ENCODE measurements at places on chromosomes 4 and X. TPM values are rescaled to one million over a fixed set of nuclear protein-coding genes. Genes with fewer than 3 reads are reported as not detected.

Gene TEX13D
- total RNA-seq = not detected

Gene FATE1
- total RNA-seq = not detected

Gene SPON2
- 71.4 TPM for total RNA-seq

Gene USP46
- total RNA-seq = 9.9 TPM

Gene TMPRSS11B
- total RNA-seq = not detected

Gene TMEM31
- total RNA-seq = not detected

Gene CT47B1
- not detected for total RNA-seq

Gene LRP2BP
- total RNA-seq = 0.18 TPM

Gene DCAF8L2
- total RNA-seq = not detected

Gene MAGEB6B
- total RNA-seq = not detected

Gene EXOC1L
- total RNA-seq = not detected

Gene TMEM156
- 0.18 TPM for total RNA-seq

Gene ASB11
- not detected for total RNA-seq

Gene ENPP6
- not detected for total RNA-seq

Gene SLITRK2
- not detected for total RNA-seq

Gene CT45A3
- total RNA-seq = not detected

Gene DUX4
- total RNA-seq = not detected

Gene PF4V1
- 4.9 TPM for total RNA-seq

Gene ZNF157
- not detected for total RNA-seq

Gene FAM149A
- 6.0 TPM for total RNA-seq

Gene RHOH
- total RNA-seq = not detected

Gene CDS1
- total RNA-seq = 0.36 TPM

Gene PDCL2
- not detected for total RNA-seq

Gene PRR32
- not detected for total RNA-seq

Gene GRIA2
- not detected for total RNA-seq

Gene GPC3
- 2.7 TPM for total RNA-seq

Gene USP38
- 11.3 TPM for total RNA-seq

Gene HERC5
- 0.16 TPM for total RNA-seq

Gene SPANXA1
- not detected for total RNA-seq

Gene TEX13B
- total RNA-seq = not detected

Gene NLGN4X
- 0.49 TPM for total RNA-seq

Gene TTC29
- total RNA-seq = not detected

Gene IL1RAPL1
- total RNA-seq = not detected

Gene RRH
- not detected for total RNA-seq

Gene RXFP1
- 0.36 TPM for total RNA-seq

Gene TBC1D9
- 20.9 TPM for total RNA-seq

Gene CXCL8
- 343 TPM for total RNA-seq

Gene ATP8A1
- total RNA-seq = 2.3 TPM

Gene CFI
- total RNA-seq = 10.7 TPM

Gene NLRP2B
- total RNA-seq = not detected

Gene RAB39B
- total RNA-seq = not detected

Gene ENPEP
- total RNA-seq = 0.97 TPM

Gene SHROOM4
- 3.6 TPM for total RNA-seq

Gene PCGF3
- 41.5 TPM for total RNA-seq

Gene CCNB3
- not detected for total RNA-seq

Gene NPY5R
- not detected for total RNA-seq

Gene HHIP
- total RNA-seq = 27.4 TPM

Gene MMAA
- total RNA-seq = 3.7 TPM

Gene UGT2B17
- not detected for total RNA-seq

Gene CXorf49
- not detected for total RNA-seq

Gene DKK2
- not detected for total RNA-seq

Gene SLC25A43
- total RNA-seq = 14.9 TPM

Gene MAGEA1
- not detected for total RNA-seq

Gene CLDN22
- not detected for total RNA-seq

Gene TMPRSS11E
- total RNA-seq = not detected

Gene PAGE1
- total RNA-seq = not detected

Gene SPARCL1
- 61.2 TPM for total RNA-seq

Gene CXCL6
- total RNA-seq = 742 TPM

Gene AADAT
- 5.3 TPM for total RNA-seq

All from cardiac atrium fibroblast (primary cell).